ENCODE measurements at places on chromosomes 5 and 9.

DNA sequence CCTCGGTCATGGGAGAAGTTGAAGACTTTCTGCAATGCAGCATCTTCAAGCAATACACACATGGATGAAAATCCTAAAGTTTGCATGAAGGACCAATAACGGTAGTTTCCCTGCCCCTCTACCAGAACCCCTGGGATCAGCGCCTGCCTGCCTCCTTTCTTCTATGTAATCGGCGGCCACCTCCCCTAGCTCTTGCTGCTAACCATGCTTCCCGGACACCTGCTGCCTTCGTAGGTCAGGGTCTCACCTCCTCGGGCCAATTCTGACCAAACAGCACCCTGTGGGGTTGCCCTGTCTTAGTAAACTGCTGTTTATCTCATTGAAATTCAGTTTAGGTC lies 388 bp upstream of the MED10 start:
- no peak for DNase-seq

DNA sequence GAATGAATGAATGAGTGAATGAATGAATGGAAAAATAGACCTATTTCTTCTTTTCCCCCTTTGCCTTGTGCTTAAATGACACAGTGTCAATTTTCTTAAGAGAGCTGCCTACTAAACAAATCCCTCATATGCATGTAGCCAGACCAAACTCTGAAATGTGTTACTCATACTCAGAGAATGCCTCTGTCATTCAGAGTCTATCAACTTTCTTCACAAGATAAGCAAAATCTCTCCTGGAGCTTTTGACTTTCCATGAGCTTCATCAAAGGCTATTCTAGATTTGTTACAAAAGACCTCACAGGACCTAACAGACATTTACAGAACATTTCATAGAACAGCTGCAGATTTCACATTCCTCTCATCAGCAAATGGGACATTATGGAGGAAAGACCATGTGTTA lies 275.7 kb upstream of the MSX2 start:
- DNase-seq, result no peak

- DNase-seq, result no peak
These were observed 459.9 kb upstream of the NMUR2 start for GRCh38 chr5:152864991-152865390.

GRCh38 chr5:124650951-124651662 lies 95.3 kb downstream of the ZNF608 start:
- no peak for DNase-seq

DNA sequence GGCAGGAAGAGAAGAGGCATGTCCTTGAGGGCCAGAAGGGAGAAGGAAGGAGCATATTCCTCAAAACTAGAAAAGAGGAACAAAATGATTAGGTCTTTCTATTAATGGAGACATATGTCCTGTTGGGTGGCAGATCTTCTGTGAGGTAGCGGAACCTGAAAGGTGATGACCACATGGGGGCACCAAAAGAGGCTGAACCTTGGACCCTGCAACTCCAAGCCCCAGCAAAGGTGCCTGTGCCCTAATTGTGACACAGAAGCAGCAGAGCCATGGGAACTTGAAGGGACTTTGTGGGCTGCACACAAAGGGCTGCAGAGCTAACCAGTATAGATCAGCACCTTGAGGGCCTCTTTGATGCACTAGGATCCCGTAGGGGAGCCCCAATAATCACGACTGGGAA lies 158.0 kb downstream of the BAAT start:
- DNase-seq, result no peak

- DNase-seq, result no peak
These were observed 25.1 kb downstream of the PDGFRB start for GRCh38 chr5:150130493-150130922.
